Brain microvascular endothelial cell (primary cell): ENCODE measurements at places on chromosomes 5 and 9.

DNA sequence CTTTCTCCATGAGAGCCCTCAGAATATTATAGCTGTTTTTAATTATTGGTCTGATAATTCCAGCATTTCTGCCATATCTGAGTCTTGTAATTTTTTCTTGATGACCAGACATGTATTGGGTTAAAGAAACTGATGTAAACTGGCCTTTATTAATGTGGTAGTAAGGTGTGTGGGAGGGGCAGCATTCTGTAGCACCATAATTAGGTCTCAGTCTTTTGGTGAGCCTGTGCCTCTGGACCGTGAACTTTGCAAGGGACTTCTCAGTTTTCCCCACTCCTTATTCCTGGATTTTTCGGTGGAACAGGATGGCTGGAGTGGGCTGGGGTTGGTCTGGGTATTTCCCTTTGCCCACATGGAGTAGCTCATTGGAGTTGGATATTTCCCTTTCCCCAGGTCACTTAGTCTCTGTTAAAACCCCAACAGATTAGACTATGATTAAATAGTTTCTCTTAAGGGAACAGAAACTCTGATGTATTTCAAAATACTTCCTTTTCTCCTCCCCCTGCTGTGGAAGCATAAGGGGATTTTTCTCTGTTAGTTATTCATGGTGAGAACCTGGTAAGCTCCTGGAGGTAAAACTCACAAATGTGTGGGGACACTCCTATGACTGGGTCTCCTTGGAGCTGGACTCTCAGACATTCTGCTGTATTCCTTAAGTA lies 52.4 kb downstream of the FSD1L start:
- peak; percentile 9 for DNase-seq

DNA sequence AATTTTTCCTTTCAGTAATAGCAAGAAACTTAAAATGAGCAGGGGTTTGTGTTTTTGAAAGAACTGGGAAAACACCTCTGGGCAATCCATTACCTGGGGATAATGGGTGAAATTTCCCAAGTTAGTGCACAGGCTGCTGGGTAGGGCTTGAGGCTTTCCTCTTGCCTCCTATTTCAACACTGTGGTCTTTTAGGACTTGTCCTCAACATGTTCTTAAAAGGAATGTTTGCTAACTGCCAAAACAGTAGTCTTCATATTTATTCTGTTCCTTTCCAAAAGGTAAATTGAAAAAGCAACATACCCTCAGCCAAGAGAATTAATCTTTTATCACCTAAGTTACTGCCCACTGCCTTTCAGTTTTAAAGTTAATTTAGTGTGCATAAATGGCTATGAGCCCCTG lies 158.3 kb upstream of the CCDC152 start:
- DNase-seq: no peak

DNA sequence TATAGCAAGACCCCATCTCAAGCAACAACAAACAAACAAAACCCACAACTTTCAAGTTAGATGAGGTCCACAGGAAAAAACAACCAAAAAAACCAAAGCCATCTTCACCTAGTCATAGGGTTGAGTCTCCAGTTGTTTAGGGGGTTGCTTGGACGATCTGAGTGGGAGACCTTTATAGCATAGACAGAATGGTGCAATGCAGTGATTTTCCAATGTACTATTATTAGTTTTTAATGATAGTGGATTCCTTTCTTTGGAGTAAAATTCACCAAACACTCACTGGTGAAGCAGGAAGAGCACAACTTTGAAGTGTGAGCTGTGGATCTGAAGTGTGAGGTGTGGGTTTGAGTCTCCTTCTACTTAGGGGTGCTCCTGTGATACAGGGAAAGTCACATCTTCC lies 67.0 kb upstream of the KLF9 start:
- no peak for DNase-seq

DNA sequence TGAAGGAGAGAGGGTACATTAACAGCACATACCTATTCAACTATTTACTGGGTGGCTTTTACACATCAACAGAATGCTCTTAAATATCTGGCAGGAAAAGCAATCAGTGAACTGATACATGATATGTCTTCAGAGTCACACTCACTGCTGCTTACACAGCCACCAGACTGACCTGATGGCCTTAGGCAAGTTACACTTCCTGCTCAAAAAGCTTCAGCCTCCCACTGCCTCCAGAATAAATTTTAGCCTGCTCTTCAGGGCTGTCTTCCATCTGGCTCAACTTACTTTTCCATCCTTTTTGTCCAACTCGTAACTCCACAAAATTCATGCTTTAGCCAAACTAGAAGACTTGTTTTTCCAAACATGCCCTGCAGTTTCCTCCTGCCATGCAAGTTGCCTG lies 10.7 kb downstream of the LOX start:
- no peak for DNase-seq

GRCh38 chr5:123868267-123868666 lies 356.3 kb downstream of the CSNK1G3 start:
- DNase-seq: no peak

DNA sequence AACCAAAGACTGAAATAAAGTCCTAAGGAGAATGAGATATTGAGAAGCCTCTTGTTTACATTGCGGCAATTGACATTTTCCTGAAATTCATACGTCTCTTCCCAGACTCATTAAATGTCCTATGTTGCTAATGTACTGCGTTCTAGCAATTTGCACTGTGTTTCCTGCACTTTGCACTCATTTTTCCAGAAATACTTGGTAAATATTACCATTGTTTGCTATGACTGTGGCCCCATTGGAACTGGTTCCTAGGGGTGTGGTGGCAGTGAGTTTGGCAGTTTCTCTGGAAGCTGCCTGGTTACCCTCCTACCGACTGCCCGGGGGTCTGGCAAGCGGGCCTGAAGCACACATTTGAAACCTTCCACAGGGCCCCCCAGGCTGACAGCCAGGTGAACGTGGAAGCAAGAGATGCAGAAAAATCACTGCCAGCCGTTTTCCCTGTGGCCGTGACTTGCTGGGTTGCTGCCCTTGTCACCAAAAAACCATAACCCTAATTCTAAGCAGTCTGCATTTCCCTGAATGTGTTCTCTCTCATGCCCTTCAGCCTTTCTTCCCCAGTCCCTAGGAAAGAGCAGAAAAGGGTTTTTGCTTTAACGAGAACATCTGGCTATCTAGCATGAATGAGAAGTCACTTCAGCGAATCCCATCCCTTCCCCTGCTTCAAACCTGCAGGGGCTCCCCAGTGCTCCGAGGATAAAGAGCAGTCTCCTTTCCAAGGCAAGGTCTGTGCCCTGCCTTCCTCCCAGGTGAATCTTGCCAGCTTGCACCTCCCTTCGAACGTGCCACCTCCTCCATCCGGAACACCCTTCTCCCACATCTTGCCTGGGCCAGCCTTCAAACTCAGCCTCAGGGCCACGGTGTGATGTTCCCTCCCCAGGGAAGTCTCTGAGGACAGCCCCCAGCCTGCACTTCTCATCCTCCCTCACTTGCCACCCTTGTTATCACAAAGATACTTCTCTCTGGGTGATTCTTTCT lies 84.2 kb downstream of the AK8 start:
- no peak for DNase-seq

DNA sequence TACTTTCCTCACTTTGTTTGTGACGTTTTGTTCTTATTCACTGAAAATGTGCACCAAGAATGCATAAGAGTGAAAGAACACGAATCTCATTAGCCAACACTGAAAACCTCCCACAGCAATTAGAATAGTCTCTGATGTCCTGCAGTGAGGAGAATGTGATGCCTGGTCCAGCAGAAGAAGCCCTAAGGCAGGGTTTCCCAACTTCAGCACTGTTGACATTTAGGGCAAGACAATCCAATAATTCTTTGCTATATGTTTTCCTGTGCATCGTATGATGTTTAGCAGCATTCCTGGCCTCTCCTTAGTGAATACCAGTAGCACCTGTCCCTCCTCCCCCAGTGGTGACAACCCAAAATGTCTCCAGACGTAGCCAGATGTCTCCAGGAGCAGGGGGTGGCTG lies 14.8 kb downstream of the MVB12B start:
- no peak for DNase-seq

- peak; percentile 41 for DNase-seq
These were observed 710.5 kb upstream of the CDH9 start for GRCh38 chr5:27748847-27749246.

GRCh38 chr9:27732494-27732893 lies 159.2 kb upstream of the C9orf72 start:
- DNase-seq: no peak

DNA sequence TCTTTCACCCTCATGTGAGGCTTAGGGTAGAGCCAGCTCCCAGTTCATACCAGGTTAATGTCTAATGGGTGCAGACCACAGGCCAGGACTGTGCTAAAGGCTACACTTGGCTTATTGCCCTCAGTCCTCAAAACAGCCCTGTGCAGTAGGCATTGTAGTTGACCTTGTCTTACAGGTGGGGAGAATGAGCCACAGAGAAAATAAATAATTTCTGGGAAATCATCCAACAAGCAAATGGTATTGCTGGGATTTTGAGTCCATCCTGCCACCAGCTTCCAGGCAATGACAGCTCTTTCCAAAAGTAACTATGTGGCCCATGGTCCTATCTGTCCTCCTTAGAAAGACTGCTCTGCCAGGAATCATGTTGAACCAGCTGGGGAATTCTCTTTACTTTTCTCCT lies 450.0 kb downstream of the GADD45G start:
- DNase-seq: no peak

DNA sequence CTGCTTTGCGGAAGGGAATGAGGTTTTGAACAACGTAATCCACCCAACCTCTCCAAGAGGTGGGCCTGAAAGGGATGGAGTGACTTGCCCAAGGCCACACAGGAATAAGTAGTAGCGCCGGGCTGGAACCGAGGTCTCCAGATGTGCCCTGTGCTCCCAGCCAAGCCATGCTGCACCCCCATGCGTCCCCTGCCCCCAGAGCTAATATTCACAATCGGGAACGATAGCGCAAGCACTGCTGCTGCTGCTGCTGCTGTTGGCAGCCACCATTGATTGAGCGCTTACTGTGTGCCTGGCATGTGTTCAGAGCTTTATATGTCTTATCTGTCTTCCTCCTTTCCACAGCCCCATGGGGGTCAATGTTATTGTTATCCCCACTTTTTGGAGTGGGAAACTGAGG lies 43.9 kb downstream of the AMBP start:
- no peak for DNase-seq

GRCh38 chr9:81621118-81621517 lies 68.2 kb downstream of the TLE1 start:
- DNase-seq: no peak

DNA sequence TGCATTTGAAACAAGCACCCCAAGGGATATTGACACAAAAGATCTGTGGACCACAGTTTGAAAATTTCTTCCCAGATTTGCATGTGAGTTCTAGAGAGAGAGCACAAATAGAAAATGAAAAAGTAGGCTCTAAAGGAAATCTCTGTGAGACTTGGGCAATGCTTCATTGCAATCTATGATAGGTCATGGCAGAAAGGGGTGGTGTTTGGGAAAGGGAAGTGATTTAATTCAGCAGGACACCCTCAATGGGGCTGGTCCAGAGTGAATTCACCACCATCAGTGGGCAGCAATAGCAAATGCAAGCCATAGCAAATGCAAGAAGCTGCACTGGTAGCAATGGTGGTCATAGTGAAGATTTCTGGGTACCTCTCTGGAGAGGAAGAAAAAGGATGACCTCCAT lies 58.1 kb downstream of the ANKRD55 start:
- DNase-seq: no peak

GRCh38 chr9:130884542-130885483 lies 11.8 kb downstream of the QRFP start:
- DNase-seq: no peak

GRCh38 chr5:50710838-50711237 lies 44.4 kb downstream of the PARP8 start:
- DNase-seq: no peak

DNA sequence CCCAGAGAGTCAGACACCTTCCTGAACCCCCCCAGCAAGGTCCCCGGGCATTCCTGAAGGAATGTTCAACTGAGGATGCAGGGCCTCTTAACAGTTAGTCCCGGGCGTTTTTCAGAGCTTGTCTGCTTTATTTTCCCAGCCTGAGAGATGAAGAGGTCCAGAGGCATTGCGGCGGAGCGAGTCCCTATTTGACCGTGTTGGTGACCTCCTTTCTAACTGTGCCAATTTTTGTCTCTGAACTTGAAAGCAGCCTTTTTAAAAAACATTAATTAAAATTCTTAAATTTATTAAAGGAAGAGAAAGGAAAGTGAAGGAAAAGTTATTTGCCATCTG lies 433 bp upstream of the PTAR1 start:
- DNase-seq: no peak
